Upper lobe of right lung (tissue), 1 donor: ENCODE measurements at places on chromosomes 3 and 15.

- H3K4me1 ChIP-seq = no peaks in the 10 kb centered on the region
- no peaks in the 10 kb centered on the region for H3K27me3 ChIP-seq
- no peak for DNase-seq
These were observed 118.8 kb upstream of the DAZL start for GRCh38 chr3:16723978-16724377.

GRCh38 chr15:88646088-88646405 is 7.2 kb downstream of the ISG20 start:
- DNase-seq = no peak
- peaks cover 30% of the 10 kb centered on the region for H3K4me1 ChIP-seq
- H3K4me3 ChIP-seq = no peak overlapping the region

GRCh38 chr3:30642849-30643361 is 36.5 kb downstream of the TGFBR2 start:
- H3K4me1 ChIP-seq = peaks cover 97% of the 10 kb centered on the region
- no peak overlapping the region for H3K4me3 ChIP-seq
- H3K27me3 ChIP-seq = no peaks in the 10 kb centered on the region
- peaks cover 39% of the 10 kb centered on the region for H3K36me3 ChIP-seq

- no peaks in the 10 kb centered on the region for H3K36me3 ChIP-seq
- H3K27ac ChIP-seq = no peak overlapping the region
- peaks cover 6% of the 10 kb centered on the region for H3K4me1 ChIP-seq
- DNase-seq = no peak
- no peak overlapping the region for H3K4me3 ChIP-seq
These were observed 29.0 kb downstream of the ADCY5 start for GRCh38 chr3:123419850-123420297.

DNA sequence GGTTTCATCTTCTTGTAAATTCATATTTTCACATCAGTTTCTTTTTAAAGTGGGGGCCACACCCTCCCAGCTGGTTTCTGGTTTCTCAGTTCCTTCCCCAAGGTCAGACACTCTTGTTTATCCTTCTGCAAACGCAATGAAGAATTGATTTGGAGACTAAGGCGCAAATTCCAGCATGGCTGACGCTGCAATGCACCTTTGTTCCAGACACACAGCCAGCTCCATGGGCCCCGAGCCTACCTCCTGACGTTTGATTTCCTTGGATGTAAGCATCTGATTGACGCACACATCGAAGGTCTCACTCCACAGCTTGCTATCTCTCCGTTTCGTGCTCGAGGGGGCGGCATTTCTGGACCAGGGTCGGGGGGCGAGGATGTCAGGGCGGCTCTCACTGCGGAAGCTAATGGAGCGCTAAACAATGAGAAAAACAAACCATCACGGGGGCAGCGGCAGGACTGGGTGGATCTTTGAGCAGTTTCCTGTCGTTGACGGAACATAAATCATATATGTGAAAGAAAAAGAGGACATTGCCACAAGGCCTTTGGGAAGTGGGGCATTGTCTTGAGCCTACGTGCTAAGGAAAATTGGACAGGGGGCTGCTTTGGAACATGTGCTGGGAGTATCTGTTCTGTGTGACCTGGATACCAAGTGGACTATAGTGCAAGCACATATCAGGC is 46.9 kb downstream of the ARHGEF3 start:
- H3K27me3 ChIP-seq = no peaks in the 10 kb centered on the region
- peak overlapping the region; percentile 32 for H3K4me3 ChIP-seq
- peaks cover 72% of the 10 kb centered on the region for H3K4me1 ChIP-seq
- peak; percentile 69 for DNase-seq

DNA sequence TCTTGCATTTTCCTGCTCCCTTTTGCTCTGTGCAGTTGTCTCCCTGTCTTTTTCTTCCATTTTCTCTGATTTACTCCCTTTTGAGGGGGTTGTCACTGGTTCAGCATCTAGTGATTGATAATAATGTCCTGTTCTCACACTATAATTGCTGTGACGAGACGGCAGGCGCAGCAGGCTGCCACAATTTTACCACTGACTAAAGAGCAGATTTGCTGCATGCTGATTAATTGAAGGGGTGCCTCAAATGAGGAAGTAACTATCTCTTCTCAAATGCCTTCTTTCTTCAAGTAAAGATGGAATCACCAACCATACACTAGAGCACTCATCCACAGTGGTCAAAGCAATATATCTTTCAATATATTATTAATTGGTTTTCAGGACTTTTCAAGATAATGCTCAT is 219.3 kb downstream of the CBLB start:
- no peak overlapping the region for H3K4me3 ChIP-seq
- H3K4me1 ChIP-seq = no peaks in the 10 kb centered on the region
- DNase-seq = no peak
- no peaks in the 10 kb centered on the region for H3K36me3 ChIP-seq

DNA sequence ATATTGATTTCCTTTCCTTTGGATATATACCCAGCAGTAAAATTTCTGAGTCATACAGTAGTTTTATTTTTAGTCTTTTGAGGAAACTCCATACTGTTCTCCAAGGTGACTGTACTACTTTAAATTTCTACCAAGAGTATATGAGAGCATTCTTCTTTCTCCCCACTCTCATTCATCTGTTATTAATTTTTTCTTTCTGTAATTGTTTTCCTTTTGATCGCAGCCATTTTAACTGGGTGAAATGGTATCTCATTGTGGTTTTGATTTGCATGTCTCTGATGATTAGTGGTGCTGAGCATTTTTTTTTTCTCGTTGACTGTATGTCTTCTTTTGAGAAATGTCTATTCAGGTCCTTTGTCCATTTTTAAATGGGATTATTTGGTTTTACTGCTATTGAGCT is 18.3 kb upstream of the VGLL3 start:
- DNase-seq = no peak
- H3K27me3 ChIP-seq = no peaks in the 10 kb centered on the region
- no peaks in the 10 kb centered on the region for H3K36me3 ChIP-seq
- H3K27ac ChIP-seq = no peak overlapping the region
- no peak overlapping the region for H3K4me3 ChIP-seq
